NAMALWA (cell line): ENCODE measurements at places on chromosomes 6 and 20.

DNA sequence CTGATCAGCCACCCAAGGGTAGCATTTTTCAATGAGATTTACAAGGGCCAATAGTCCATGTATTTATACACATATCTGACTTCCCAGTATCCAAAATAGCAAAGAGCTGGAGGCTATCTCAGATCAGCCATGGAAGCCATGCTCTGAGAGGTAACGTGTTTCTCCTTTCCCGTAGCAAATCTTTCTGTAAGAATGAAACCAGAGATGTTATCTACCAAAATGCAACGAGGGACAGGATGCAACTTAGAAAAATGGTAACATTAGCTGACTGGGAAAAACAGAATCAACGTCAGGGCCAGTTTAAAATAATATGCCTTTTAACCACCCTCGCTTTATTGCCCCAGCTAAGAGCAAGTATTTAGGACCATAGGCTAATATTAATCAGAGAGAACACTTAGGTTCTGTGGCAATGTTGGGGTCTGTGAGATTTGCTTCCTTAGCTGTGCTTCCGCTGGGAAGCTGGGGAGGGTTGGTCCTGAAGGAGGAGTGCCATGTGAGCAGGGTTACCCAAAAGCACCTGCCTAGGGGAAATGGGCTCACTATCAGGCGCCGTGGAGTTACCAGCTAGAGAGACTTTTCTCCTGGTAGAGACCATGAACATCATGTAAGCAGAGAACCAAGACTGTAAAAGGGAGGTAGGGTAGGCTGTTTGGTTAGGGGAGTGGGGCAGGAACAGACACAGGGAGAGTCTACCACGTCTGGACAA lies 1.2 kb downstream of the ZNF831 start:
- DNase-seq, result peak; percentile 42

- no peak for DNase-seq
These were observed 20.0 kb upstream of the PLN start for GRCh38 chr6:118528129-118528528.

DNA sequence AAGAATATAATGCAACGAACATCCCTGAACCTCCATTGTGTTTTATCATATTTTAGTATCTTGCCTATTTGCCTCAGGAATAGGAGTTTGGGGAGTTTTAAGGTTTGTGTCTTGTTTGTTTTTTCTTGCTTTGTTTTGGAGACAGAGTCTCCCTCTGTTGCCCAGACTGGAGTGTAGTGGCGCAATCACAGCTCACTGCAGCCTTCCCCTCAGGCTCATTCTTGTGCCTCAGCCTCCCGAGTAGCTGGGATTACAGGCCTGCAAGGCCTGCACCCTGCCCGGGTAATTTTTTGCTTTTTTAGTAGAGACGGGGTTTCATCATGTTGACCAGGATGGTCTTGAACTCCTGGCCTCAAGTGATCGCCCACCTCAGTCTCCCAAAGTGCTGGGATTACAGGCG lies 63.3 kb upstream of the CARMIL1 start:
- no peak for DNase-seq

- DNase-seq, result no peak
These were observed 4.9 kb upstream of the PI16 start for GRCh38 chr6:36949636-36950035.

GRCh38 chr6:147675281-147675680 lies 166.8 kb downstream of the SAMD5 start:
- DNase-seq, result no peak

GRCh38 chr6:43963203-43963602 lies 164.0 kb downstream of the MRPL14 start:
- DNase-seq, result no peak

GRCh38 chr6:155333414-155333813 lies 19.1 kb upstream of the TFB1M start:
- no peak for DNase-seq

DNA sequence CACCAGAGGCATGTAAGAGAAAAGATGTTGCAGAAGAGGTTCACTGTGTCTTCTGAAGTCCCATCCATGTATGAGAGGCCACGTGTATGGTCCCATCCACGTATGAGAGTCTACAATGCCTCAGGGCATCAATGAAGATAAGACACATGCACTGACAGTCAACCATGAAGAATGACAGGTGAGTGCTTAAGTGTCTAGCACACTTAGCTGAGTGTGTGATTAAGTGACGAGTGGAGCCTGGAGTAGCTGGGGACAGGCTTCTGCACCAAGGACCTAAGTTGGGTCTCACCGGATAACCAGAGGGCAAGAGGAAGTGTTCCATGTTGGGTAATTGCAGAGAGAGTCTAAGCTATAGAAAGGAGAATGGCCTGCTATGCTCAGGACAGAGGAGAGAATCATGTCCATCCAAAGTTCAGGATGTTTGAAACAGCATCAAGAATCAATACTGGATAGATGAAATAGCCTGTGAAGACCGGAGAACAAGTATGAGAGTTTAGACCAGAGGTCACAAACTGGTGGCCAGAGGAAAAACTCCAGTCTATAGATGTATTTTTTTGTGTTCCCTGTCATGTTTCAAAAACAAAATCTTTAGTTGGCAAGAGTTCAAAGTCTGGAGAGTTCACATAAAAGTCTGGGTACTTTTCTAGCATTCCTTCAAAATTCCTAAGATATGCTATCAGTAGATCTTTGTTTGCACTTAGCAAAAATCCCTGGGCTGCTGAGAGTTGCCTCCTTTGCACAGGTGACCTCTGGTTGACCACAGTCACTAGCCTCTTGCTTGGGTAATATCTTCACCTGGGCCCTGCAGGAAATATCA lies 165.8 kb downstream of the KIF16B start:
- DNase-seq, result no peak

- no peak for DNase-seq
These were observed 4.9 kb downstream of the TRIB3 start for GRCh38 chr20:385448-385847.

DNA sequence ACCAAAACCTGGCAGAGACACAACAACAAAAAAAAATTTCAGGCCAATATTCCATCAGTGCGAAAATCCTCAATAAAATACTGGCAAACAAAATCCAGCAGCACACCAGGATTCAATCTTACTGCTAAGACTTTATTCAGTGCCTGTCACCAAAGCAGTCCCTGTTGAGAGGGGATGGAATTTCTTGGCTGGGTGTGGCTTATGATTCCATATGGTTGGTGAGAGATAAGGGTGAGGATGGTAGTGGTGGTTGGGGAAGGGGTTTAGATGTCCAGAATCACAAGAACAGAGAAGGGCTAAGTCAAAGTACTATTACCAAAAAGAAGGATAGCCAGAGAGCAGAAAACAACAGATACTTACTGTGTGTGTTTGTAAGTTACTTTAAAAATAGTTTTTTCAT lies 152.8 kb upstream of the SLC35B3 start:
- no peak for DNase-seq

DNA sequence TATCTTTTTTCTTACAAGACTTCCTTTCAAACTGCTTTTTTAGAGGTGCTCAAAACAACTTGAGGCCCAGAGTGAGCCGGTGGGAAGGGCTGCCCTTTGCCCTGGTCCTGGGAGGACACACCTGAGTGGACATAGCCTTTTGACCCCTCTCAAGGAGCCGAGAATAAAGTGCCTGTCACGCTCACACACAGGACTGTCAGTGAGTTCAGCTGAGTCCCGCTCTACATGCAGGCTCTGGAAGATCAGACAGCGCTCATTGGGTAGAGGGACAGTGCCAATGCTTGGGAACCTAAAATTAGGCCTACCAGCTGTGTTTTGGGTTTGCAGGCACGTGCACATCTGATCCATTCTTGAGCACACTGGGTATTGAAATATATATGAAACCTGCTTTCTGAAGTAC lies 387.8 kb downstream of the CD83 start:
- no peak for DNase-seq

DNA sequence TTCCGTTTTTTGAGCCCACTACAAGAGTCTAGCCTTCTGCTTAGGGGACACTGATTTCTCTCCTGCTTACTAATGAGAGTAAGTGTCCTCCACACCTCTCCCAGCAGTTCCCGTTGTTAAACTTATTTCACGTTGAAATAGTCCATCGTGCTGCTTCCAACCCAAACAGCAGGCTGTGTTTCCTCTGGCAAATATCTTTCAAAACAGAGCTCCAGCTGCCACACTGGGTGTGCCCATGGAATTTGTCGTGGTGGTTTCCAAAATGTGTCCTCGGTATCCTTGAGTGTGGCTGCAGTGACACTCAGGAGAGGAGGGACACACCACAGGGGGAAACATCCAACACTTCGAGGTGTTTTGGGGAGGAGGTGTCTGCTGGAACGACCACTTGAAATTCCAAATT lies 176.5 kb upstream of the RALGAPA2 start:
- no peak for DNase-seq

DNA sequence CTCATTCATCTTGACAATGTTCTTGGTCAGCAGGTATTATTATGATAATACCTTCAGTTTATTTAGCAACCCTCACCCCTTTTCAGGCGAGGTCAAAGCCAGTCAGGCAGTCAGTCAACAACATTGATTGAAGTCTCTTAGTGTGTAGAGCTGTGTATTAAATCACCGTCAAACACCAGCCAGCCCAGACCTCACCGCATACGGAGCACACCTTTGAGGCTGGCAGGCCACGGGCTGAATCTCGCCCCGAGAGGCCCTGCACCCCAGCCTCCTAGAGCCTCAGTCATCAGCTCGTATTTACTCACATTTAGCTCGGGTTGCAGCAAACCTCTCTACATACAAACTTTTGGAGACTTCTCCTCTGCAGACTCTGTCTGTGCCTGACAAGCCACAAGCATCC lies 36.0 kb upstream of the FOXA2 start:
- no peak for DNase-seq

DNA sequence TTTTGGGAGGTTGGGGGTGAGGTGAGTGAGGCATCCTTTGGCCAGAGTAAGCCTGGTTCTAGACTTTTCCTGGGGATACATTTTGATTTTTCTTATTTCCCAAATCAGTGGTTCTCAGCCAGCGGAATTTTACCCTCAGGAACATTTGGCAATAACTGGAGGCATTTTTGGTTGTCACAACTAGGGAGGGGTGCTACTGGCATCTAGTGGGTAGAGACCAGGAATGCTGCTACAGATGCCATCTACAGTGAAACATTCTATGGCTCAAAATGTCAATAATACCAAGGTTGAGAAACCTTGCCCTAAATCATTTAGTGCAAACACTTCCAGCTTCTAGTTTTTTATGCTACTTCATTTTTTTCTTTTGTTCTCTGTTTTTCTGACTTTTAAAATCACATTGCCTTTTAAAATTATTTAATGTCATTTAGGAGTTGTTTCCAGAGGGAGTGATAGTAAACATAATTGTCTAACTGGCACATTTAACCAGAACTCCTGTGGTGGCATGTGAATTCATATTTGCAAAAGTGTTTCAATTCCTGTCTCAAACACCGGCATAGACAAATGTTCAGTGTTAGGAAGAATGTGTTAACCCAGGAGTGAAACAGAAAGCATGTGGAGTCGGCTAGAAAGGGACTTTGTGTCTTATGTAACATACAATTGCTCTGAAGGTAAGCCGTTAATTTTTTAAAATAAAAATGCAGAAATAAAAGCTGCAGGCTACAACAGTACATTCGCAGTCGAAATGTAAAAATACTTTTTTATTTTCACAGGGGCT lies 59.0 kb downstream of the QRSL1 start:
- no peak for DNase-seq

GRCh38 chr20:26135325-26136110 lies 438.9 kb upstream of the ZNF337 start:
- no peak for DNase-seq

- DNase-seq, result no peak
These were observed 31.1 kb downstream of the NTSR1 start for GRCh38 chr20:62739581-62740285.

DNA sequence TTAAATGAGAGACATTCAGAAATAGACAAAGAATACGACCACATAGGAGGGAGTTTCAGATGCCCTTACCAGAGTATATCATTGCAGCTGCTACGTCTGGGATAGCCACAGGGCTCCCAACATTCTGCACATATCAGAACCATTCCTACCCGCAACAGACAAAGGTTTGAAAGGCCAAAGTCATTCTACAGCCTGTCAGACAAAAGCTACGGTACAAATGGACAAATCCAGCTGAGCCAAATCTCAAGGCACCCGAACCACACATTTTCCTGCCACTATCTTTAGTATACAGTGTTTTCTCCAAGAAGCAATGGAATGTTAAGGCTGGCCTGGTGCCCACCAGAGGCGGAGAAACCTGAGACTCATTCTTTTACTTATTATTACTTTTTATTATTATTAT lies 30.5 kb upstream of the LYRM2 start:
- no peak for DNase-seq

GRCh38 chr20:49572857-49573256 lies 4.9 kb upstream of the PTGIS start:
- DNase-seq, result no peak

DNA sequence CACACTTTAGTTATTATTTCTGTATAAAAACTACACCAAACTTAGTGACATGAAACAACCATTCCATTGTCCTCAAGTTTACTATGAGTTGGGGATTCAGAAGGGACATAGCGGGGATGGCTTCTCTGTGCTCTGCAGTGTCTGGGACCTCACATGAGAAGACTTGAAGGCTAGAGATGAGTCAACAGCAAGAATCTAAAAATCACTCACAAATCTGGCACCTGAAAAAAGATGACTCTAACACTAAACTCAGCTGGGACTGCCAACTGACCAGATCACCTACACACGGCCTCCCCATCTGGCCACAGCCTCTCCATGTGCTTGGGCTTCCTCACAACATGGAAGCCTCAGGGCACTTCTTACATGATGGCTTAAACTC lies 63.0 kb upstream of the EYA2 start:
- DNase-seq, result no peak
